ENCODE measurements at places on chromosomes 2 and 18. TPM values are rescaled to one million over a fixed set of nuclear protein-coding genes. Genes with fewer than 3 reads are reported as not detected.

DNA sequence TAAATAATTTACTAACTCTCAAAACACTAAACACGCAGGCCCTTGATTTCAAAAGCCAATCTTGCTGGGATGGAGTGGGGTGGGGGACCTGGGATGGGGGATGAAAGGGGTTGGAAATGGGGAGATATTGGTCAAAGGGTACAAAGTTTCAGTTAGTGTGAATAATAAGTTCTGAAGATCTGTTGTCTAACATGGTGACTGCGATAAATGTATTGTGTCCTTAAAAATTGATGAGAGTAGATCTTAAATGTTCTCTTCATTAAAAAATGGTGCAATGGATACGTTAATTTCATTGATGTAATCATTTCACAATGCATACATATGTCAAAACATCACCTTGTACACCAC lies 505 bp upstream of the ACYP2 start:
- DNase-seq = no peak

MC2R gene
- not detected for total RNA-seq

USP34 gene
- total RNA-seq = 122 TPM

DNA sequence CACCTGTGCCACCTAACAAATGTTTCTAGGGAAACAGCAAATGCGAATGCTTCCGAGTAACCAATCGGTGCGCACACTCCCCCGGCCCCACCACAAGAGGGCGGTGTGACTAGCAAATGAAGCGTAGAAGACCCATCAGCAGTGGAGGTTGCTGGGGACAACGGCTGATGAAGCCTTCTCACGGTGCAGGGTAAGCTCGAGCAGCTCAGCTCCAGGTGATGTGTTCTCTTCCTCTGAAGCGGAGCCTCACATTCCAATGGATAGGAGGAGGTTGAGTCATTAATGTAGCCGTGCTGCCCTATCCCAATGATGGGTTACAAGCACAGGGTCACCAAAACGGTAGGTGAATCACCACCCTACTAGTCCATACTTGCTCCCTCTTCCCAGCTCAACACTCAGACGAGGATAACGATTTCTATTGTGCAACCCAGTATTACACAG lies 127.6 kb upstream of the TWIST2 start:
- no peak for DNase-seq

LYPD1 gene
- 43.9 TPM for total RNA-seq

All from ovary (tissue), 10 donors.